ENCODE measurements at places on chromosomes 13 and 19.
A peak's percentile ranks its signal among the peaks of the same experiment; 100 is the strongest.

- no peak for DNase-seq
- no peak overlapping the region for H3K27ac ChIP-seq
- no peaks in the 10 kb centered on the region for H3K27me3 ChIP-seq
- no peaks in the 10 kb centered on the region for H3K36me3 ChIP-seq
Measured at GRCh38 chr13:41897126-41897525, 63.8 kb downstream of the VWA8 start.

DNA sequence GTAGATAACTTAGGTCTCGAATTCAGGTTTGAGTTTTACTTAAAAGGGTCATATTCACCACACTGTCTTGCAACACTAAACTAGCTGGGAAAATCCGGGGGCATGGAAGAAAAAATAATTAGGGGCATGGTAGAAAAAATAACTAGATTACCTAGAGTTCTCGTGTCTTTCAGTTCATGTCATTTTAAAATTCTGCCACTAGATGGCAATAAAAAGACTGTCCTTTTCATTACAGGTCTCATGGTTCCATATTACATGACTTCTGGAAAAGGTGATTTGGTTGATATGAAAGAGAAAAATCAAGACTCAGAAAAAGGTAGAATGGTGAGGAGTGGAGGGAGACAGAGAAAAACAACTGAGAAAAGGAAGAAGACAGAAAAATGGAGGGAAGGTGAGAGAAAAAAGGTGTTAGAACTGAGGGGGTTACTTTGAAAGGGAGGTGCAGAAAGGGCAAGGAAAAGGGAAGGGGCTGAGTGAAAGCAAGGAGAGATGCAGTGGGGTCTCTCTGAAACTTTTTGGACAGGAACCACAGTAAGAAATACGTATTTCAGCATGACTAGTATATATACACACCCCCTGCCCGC lies 299.0 kb downstream of the KLF12 start:
- no peak overlapping the region for H3K4me3 ChIP-seq
- peaks cover 9% of the 10 kb centered on the region for H3K4me1 ChIP-seq
- H3K27ac ChIP-seq: no peak overlapping the region
- H3K36me3 ChIP-seq: no peaks in the 10 kb centered on the region
- DNase-seq: peak; percentile 73
- no peaks in the 10 kb centered on the region for H3K27me3 ChIP-seq

- H3K27me3 ChIP-seq: no peaks in the 10 kb centered on the region
- no peaks in the 10 kb centered on the region for H3K36me3 ChIP-seq
- H3K4me1 ChIP-seq: peaks cover 15% of the 10 kb centered on the region
- DNase-seq: no peak
- H3K4me3 ChIP-seq: no peak overlapping the region
Measured at GRCh38 chr19:42091742-42092141, 15.8 kb downstream of the ZNF574 start.

DNA sequence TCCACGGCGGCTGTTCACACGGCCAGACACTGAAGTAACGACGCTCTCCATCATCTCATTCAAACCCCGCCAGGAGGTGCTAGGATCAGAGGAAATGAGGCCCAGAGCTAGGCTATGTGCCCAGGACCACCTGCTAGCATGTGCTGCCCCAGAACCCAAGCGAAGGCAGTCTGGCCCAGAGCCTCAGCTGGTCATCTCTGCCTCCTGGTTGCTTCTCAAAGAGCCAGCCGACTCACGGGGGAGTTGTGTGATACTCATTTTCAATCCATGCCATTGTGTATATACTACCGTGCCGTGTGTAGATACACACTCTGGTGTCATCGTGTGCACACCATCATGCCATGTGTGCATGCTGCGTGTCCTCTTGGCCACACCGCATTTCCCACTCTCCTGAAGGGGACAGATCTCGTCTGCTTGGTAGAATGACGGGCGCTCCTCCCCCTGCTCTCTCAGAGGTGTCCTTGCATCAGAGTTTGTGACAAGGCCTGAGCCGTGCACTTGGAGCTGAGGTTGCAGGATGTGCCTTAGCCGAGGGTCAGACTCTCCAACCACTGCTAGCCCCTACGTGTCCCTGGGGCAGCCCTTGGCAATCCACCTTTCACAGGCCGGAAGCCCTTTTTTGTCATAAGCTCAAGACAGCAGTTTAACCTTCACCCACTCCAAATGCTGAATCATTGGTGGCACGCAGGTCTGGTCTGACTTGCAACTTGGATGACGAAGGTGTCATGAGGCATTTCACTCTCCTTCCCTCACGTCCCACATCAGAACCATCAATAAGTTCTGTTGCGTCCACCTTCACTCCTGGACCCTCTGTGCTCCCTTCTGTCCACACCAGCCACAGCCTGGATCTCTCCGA lies 130.4 kb downstream of the CRYL1 start:
- no peak overlapping the region for H3K4me3 ChIP-seq

DNA sequence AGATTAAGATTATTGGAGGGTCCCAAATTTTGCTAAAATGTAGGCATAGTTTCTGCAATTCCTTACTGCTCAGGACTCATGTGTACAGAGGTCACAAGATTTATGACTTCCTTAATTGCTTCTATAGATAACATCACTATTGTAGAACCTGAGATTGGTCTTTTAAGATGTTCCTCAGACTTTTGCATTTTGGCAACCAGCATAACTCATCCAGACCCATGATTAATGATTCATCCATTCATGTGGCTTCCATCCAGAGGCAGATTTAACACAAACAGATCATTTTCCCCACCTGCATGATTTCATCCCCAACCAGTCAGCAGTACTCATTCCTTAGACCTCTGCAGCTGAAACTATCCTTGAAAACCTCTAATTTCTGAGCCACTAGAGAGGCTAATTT lies 34.5 kb upstream of the CEACAM8 start:
- no peaks in the 10 kb centered on the region for H3K27me3 ChIP-seq
- H3K36me3 ChIP-seq: no peaks in the 10 kb centered on the region
- no peak overlapping the region for H3K4me3 ChIP-seq
- DNase-seq: no peak
- H3K27ac ChIP-seq: no peak overlapping the region

DNA sequence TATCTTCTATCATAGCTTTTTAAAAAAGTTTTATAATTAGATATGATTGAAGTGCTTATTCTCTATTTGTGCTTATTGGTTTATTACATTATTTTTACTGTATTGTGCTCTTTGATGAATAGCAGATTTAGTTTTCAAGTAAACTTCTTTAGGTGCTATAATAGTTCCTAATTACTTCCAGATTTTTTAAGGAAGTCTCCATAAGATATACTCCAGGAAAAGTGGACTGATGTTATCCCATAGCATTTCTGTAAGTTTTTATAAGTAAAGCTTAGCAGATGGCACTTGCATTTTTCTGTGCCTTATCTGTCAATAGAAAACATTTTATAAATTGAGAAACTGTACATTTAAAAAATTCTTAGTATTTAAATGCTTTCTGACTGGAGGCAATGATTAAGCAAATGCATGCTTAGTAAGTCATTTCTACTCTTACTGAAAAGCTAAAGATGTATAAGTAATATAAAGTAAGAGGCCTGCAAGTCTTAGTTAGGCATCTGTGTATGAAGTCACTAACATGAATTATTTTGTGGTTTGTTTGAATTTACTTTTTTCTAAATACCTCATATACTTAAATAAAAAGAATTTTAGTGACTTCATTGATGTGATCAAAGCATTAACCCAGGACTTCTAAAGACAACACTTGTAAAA lies 182.8 kb downstream of the MAB21L1 start:
- H3K4me1 ChIP-seq: no peaks in the 10 kb centered on the region
- no peaks in the 10 kb centered on the region for H3K36me3 ChIP-seq
- H3K27ac ChIP-seq: no peak overlapping the region

DNA sequence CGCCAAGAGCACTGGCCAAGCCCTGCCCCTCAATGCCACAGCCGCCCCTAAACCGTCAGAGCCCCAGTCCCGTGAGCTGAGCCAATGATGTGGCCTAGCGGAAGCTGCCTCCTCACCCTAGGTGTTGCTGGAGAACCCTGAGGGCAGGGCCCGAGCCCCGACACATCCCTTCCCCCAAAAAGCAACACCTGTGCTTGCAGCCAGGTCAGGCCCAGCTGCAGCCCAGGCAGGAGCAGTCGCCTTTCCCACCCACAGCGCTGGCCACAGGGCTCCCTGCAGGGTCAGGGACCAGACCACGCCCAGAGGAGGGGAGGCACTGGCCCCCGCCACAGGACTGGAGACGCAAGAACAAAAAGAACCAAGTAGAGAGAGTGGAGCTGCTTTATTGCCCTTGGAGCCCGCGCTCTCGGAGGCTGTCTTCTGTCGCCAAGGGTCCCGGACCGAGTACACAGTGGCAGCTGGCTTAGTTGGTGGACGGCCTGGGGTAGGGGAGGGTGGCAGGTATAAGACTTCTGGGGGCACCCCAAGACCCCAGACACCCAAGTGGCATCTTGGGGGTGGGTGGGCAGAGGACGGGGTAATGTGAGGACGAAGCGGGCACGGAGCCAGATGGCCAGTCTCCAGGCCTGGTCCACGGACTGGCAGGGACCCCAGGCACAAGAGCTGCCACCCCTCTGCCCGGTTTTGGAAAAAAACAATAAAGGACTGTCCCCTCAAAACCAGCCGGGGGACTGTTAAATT lies 3.3 kb downstream of the P2RY11 start:
- no peaks in the 10 kb centered on the region for H3K27me3 ChIP-seq
- H3K36me3 ChIP-seq: peaks cover 16% of the 10 kb centered on the region
- DNase-seq: peak; percentile 27
- H3K27ac ChIP-seq: peak overlapping the region; percentile 59
- H3K4me1 ChIP-seq: no peaks in the 10 kb centered on the region

- 0 out of 2 replicates have a peak, but pooled peaks cover 5% of the 10 kb centered on the region for H3K4me1 ChIP-seq
- no peak overlapping the region for H3K27ac ChIP-seq
- H3K36me3 ChIP-seq: no peaks in the 10 kb centered on the region
- DNase-seq: peak; percentile 5
- no peak overlapping the region for H3K4me3 ChIP-seq
- H3K27me3 ChIP-seq: no peaks in the 10 kb centered on the region
Measured at GRCh38 chr13:62524498-62524897, 1108.8 kb upstream of the PCDH20 start.

- DNase-seq: peak; percentile 53
- H3K4me1 ChIP-seq: peaks cover 7% of the 10 kb centered on the region
- peaks cover 28% of the 10 kb centered on the region for H3K27me3 ChIP-seq
- peak overlapping the region; percentile 36 for H3K4me3 ChIP-seq
- no peaks in the 10 kb centered on the region for H3K36me3 ChIP-seq
Measured at GRCh38 chr13:20142023-20142926, 18.6 kb downstream of the GJA3 start.

GRCh38 chr19:33175886-33176669 lies 18.1 kb upstream of the LRP3 start:
- DNase-seq: no peak
- H3K36me3 ChIP-seq: no peaks in the 10 kb centered on the region
- H3K4me1 ChIP-seq: peaks cover 8% of the 10 kb centered on the region
- peaks cover 16% of the 10 kb centered on the region for H3K27me3 ChIP-seq
- H3K4me3 ChIP-seq: peak overlapping the region; percentile 87
- peak overlapping the region; percentile 76 for H3K27ac ChIP-seq

GRCh38 chr13:84525865-84526264 lies 643.6 kb upstream of the SLITRK1 start:
- no peaks in the 10 kb centered on the region for H3K27me3 ChIP-seq
- H3K27ac ChIP-seq: no peak overlapping the region
- DNase-seq: no peak
- H3K36me3 ChIP-seq: no peaks in the 10 kb centered on the region
- no peaks in the 10 kb centered on the region for H3K4me1 ChIP-seq

DNA sequence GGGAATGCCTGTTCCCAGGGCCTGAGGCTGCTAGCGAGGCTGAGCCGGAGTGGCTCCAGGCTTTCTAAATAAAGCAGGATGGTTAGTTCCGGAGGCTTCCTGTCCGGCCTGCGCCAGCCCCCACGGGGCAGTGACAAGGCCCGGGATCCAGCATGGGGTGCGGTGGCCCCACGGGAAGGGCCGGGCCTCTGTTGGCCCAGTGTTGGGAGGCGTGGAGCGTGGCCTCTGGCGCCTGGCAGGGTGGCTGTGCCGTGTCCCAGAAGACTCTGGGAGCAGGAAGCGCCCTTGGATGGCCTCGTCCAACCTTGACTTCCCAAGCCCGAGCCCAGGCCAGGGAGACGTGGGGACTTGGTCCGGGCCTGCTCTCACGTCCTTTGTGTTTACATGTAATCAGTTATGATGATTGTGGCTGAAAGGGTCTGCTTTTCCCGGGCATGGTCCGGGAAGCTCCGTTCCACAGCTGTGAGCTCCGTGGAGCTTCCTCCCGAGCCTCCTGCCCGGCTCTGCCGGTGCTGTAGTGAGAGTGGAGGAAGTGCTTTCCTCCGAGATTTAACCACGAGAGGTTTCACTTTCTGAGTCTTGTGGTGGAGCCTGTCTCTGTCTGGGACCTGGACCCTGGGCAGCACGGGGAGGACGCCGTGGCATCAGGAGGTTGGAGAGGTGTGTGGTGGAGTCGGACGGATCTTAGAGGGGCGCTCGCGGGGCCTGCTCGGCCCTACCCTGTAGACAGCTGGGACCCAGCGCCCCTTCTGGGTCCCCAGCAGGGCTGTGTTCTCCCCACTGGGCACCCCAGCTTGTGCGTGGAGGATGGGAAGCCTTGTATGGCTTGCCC lies 4.6 kb downstream of the GNA11 start:
- H3K4me3 ChIP-seq: no peak overlapping the region
- H3K27ac ChIP-seq: no peak overlapping the region
- H3K4me1 ChIP-seq: peaks cover 14% of the 10 kb centered on the region
- H3K27me3 ChIP-seq: no peaks in the 10 kb centered on the region

DNA sequence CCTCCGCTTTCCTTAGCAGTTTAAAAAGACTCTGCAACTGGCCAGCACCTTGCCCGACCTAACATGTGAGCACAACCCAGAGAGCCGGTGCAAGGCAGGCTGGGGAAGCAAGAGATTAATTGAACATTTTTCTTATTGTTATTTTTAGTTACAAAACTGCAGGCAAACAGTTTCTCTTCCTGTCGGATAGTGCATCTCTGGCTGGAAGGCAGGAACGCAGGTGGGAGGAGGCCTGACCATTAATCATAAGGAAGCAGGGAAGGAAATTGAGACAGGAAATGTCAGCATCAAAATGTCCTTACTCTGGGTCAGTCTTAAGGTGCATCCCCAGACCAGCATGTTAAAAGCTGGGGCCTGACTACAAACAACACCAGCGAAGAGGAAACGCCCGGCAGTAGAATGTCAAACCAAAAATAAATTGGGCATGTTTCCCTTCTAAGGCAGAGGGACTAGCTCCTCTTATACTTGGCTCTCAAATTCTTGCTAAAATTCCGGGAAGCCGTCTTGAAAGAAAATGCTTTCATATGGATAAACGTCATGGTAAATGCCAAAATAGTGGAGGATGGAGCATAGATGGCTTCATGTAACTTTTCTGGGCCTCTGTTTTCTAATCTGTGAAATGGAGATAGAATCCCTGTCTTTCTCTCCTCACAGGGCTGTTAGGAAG lies 226.8 kb downstream of the RAP2A start:
- no peak overlapping the region for H3K4me3 ChIP-seq
- no peaks in the 10 kb centered on the region for H3K27me3 ChIP-seq
- no peaks in the 10 kb centered on the region for H3K36me3 ChIP-seq

- H3K27me3 ChIP-seq: no peaks in the 10 kb centered on the region
- no peak overlapping the region for H3K27ac ChIP-seq
- H3K4me3 ChIP-seq: no peak overlapping the region
- no peaks in the 10 kb centered on the region for H3K4me1 ChIP-seq
- DNase-seq: no peak
Measured at GRCh38 chr13:73131247-73131646, 72.4 kb downstream of the KLF5 start.
